ENCODE measurements at places on chromosomes 7 and 10.

DNA sequence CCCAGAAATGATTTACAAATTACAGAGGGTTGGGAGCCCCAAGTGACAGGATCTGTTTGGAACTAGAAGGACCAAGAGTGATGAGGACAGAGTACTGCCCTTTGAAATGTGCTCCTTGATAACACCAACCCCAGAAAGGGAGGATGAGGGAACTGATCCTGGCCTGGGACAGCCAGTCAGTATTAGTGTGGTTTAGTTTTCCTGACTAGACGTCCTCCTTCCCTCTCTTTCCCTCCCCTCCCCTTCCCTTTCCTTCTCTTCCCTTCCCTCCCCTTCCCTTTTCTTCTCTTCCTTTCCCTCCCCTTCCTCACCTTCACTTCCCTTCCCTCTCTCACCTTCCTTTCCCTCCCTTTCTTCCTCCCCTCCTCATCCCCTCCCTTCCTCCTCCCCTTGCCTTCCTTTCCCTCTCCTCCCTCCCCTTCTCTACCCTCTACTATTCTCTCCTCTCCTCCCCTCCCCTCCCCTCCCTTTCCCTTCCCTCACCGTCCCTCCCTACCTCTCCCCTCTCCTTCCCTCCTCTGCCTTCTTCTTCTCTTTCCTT is 31.0 kb upstream of the BICC1 start:
- DNase-seq: no peak

GRCh38 chr7:27051451-27051850 is 44.3 kb downstream of the HOXA1 start:
- no peak for DNase-seq

GRCh38 chr7:108037741-108038140 is 34.8 kb upstream of the LAMB1 start:
- no peak for DNase-seq

DNA sequence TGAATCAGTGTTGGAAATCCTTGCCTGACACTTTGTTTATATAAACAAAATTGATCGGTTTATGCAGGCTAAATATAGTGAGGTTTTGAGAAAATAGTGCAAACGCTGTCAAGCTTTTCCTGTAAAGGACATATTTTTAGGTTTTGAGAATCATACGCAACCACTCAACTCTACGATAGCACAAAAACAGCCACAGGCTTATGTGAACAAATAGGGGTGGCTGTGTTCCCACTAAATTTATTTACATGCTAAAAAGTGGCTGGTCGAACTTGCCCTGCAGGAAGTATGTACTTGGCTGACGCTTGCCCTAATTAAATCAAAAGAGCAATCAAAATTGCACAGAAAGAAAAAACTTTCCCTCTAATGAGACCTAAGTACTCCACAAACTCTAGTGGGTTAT is 234.7 kb upstream of the CACNA2D1 start:
- no peak for DNase-seq

DNA sequence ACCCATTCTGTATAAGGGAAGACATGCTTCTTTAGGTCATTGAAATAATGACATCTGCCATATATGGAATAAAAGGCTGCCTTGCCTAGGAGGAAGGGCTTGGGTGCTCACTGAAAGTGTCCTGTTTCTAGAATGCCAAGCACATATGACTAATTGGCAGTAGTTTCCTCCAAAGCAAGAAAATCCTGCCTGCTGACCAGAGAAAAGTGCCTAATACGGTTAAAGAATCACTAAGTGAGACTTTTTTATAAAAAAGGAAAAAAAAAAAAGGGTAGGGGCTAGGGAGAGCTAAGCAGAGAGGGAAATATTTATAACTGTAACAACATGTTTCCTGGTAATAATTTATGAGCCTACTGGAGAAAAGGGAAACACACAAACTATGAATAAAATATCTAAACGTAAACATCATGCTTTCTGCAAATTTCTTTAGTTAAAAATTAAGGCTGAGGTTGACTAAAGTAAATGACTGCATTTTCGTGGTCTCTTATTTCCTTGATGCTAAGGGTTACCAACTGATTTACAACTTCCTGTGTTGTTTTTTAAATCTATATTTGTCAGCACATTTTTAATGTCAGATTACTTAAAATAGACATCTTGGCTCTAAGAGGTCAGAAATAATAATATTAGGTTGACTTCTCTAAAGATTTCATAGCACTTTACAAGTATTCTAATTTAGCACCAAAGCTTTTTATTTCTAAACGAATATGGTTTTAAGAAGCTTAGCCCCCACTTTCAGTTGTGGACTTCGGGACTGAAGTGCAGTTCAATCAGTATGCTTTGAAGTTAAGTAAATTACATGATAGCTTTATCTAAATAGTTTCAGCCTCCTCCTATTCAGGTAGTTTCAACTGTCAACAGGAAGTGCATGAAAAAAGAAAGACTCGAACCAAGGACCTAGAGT is 89.6 kb downstream of the CABCOCO1 start:
- DNase-seq: no peak

- DNase-seq: no peak
Observed at GRCh38 chr7:48964074-48964473, 39.7 kb downstream of the CDC14C start.

DNA sequence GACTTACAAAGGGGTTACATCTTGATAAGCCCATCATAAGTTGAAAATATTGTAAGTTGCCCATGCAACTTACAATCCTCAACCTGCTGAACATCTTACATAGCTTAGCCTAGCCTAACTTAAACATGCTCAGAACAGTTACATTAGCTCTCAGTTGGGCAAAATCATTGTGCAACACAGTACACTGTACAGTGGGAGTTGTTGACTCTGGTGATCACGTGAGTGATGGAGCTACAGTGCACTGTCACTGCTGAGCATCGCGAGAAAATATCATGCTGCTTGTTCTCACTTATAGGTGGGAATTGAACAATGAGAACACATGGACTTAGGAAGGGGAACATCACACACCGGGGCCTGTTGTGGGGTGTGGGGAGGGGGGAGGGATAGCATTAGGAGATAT is 214.9 kb upstream of the ZMIZ1 start:
- DNase-seq: no peak

GRCh38 chr7:131899271-131900030 is 343.0 kb upstream of the PODXL start:
- no peak for DNase-seq

- DNase-seq: no peak
Observed at GRCh38 chr10:76554478-76554877, 1083.1 kb downstream of the KCNMA1 start.

DNA sequence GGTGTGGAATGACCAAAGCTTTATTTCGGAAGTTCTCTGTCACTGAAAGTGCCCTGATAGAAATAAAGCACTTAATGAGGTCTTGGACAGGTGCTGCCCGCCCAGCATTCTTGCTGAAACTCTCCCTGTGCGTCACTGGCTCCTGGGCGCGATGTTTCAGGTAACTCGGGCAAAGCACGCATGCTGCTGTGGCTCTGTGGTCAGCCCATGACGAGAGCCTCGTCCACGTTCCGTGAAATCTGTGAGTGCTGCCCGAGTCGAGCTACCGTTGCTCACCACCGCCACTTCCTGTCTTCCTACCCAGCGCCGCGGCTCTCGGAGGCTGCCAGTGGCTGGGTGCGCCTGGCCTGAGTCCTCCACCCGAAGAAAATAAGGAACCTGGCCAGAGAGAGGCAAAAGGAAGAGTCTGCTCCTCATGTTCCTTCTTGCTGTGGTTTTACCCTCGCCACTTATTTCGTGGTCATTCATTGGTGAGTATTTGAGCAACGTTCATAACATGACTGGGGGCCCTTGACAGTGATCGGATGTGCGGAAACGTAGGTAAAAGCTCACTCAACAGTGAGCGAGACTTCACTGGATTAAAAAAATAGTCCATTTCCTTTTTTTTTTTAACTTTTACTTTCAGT is 95.5 kb downstream of the MAP3K8 start:
- DNase-seq: no peak

DNA sequence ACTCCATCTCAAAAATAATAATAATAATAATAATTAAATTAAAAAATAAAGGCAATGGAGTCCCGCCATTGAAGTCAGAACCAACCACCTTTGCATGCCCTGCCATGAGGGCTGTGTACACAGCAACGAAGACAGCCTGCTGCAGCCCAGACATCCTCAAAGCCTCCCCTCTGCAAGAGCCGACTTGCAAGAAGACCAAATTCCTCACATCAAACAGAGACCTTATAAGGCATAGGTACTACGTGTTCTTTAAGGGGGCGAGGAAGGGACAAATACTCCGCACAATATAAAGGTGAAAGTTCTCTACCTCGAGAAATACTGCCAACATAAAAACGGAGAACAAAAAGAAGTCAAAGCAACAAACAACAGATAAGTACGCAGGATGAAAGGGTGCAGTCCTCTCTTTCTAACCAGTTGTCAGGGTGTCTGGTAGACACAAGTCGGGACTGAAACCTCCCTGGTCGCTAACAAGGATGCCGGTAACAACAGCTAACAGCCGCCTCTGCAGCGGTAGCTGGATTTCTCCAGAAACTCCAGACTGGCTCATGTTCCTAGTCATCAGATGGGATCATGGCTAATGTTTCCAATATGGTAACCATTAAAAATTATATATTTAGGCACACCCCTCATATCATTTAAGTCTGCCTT is 23.6 kb downstream of the FGFR2 start:
- no peak for DNase-seq

DNA sequence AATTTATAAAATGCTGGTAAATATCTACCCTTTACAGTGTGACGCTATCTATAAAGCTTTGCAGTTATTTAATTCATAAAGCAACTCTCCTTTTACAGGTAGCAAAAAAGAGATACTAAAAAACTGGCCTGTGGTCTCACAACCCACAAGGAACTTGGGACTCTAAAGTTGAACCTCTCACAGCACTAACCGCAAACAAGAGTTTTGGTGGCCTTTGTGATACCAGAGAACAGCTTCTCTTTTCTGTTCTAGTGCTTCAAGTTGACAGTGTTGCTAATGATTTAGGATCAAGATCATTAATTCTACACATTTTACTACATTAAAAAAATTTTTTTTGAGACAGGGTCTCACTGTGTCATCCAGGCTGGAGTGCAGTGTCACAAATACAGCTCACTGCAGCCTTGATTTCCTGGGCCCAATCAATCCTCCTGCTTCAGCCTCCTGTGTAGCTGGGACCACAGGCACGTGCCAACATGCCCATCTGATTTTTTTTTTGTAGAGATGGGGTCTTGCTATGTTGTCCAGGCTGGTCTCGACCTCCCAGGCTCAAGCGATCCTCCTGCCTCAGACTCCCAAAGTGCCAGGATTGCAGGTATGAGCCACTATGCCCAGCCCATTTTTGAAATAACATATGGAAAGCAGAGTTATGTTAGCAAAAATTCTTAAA is 56.0 kb upstream of the ST8SIA6 start:
- no peak for DNase-seq

GRCh38 chr7:158016180-158017097 is 571.2 kb downstream of the PTPRN2 start:
- DNase-seq: no peak

GRCh38 chr10:110399965-110400933 is 95.5 kb upstream of the SMNDC1 start:
- no peak for DNase-seq

DNA sequence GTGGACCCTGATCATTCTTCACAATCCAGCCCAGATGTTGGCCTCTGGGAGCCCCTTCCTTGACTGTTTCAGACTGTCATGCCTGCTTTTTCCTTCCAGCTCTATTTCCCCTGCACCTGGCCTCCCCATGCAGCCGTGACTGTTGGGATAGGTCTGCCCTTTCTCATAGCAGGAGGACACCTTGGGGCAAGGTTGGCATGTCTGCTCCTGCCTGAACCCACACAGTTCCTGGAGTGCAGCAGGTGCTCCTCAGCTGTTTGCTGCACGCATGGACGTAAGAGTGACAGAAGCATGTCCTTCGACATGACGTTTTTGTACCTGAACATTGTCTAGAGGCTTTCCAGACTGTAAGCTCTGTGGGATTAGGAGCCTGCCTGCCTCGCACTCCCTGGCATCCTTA is 24.0 kb downstream of the POR start:
- no peak for DNase-seq

- no peak for DNase-seq
Observed at GRCh38 chr7:87590578-87590977, 10.1 kb downstream of the ABCB1 start.

GRCh38 chr10:48900371-48900801 is 39.3 kb downstream of the LRRC18 start:
- DNase-seq: no peak

DNA sequence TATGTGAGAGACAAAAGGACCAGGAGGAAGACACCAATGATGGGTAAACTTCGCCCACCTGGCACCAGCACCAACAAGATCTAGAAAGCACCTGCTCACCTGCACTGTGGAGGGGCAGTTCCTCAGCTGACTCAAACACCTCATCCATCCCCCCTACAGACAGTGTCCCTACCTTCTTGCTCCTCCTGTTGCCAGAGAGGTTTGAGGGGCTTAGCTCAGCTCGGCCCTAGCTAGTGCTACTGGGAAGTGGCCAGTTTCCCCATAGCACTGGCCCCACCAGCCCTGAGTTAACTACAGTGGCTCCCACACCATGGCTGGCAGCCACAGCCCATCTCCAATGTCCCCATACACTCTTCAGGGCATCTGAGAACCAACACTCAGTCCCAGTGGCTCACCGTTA is 70.8 kb downstream of the GRID1 start:
- DNase-seq: no peak

DNA sequence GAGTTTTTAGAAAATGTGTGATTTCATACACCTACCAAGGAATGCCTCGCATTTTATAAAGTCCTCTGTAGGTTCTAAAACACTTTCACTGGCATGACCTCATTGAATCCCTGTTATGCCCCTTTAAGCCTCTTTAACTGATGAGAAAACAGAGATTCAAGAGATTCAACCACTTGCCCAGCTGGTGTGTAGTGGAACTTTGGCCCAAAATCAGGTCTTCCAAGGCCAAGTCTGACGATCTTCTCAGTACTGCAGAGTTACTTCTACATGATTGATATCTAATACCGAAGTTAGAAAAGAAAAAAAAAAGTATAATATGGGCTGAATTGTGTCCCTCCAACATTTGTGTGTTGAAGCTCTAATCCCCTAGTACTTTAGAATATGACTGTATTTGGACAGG is 202.0 kb downstream of the WDR11 start:
- no peak for DNase-seq

DNA sequence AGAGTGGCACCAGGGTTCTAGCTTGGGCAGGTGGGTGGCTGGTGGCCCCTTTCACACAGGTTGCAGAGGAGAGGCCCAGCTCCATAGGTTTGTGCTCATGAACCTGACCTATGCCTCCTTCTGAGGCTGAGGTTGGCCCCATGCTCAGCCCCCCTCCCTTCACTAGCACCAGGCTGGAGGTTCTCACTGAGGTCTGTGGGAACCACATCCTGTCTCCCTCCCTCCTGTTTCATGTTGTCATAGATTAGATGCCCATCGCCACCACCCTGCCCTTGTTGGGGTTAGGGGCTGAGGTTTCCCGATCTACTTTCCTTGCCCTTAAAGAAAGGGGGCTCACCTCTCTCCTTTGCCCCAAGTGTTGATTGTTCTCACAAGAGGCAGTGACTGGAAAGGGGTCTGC is 14.7 kb downstream of the NEUROG3 start:
- no peak for DNase-seq

DNA sequence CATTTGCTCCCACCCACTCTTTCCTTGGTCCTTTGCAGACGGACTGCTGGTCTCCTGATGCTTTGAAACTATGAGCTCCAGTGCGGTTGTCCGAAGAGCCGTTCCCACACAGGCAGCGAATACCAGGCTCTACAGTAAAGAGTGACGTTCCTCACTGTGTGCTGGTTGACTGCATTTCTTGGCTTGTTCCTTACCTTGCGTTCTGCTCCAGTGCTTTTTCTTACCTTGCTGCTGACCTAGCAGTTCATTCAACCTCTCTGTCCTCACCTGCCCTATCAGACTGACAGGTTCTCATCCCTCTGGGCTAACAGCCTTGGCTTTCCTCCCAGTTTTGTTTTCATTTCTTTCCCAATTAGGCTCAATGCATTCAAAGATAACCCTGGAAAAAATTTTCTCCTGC is 214.8 kb downstream of the TMEM178B start:
- DNase-seq: no peak

Measured in nephron progenitor cell (in vitro differentiated cells).